ENCODE measurements at places on chromosomes 4 and X.

DNA sequence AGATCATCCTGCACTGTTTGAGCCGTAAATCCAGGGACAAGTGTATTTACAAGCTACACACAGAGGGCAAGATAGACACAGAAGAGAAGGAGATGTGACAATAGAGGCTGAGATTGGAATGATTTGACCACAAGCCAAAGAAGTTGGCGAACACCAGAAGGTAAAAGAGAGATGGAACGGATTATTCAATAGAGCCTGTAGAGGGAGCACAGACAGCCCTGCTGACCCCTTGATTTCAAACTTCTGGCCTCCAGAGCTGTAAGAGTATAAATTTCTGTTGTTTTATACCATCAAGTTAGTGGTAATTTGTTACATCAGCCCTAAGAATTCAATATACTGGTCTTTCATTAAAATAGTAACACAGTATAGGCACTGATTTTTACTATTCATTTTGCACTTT is 447.8 kb downstream of the FAT4 start:
- DNase-seq, result no peak

DNA sequence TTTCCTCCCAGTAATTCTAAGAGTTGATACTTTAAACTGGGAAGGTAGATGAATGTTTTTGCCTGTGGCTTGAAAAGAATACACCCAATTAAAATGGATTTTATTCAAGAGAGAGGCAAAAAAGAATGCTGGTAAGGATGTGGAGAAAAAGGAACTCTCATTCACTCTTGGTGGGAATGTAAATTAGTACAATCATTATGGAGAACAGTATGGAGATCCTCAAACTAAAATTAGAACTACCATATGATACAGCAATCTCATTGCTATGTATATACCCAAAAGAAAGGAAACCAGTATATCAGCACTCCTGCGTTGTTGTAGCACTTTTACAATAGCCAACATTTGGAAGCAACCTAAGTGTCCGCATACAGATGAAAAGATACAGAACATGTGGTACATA is 75.2 kb downstream of the ANKRD50 start:
- no peak for DNase-seq

- no peak for DNase-seq
Measured at GRCh38 chr4:175435381-175435783, 376.7 kb downstream of the GPM6A start.

DNA sequence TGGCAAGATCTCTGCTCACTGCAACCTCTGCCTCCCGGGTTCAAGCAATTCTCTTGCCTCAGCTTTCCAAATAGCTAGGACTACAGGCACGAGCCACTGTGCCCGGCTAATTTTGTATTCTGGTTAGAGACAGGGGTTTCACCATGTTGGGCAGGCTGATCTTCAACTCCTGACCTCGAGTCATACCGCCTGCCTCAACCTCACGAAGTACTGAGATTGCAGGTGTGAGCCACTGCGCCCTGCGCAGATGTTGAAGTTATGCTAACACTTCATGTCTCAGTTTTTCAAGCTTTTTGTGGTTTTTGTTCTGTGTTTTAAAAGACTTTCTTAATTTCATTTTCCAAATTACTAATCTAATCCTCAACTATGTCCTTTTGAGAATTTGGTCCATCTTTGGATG is 154.4 kb upstream of the TLL1 start:
- DNase-seq, result no peak

DNA sequence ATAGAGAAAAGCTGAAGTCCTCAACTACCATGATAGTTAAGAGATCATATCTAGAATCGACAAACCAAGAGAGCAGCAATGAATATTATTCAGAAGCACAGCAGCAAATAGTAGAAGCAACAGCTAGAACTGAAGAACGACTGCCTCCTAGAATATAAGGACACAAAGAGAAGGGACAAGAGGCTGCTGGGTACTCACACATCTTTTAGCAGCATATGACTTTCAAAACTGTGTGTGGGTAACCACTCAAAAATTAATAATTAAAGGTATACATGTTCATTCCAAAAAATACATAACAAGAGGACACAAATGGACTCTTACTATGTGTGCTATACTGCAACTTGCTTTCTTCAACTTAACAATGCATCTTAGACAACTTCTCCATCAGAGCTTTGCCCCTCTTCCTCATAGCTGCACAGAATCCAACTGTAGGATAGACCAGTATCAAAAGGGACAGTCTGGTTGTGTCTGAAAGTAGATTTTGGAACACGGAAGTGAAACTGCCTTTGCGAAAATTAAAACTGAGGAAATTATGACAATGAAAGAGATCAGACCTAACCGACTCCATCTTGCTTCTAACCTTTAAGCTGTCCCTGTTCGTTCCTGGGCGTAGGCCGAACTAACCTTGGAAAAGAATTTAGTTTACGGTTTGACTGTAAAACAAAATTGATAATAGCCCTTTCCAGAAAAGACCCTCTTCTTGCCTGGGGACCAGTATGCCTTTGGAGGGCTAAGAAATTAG is 125.7 kb downstream of the SH3KBP1 start:
- no peak for DNase-seq

DNA sequence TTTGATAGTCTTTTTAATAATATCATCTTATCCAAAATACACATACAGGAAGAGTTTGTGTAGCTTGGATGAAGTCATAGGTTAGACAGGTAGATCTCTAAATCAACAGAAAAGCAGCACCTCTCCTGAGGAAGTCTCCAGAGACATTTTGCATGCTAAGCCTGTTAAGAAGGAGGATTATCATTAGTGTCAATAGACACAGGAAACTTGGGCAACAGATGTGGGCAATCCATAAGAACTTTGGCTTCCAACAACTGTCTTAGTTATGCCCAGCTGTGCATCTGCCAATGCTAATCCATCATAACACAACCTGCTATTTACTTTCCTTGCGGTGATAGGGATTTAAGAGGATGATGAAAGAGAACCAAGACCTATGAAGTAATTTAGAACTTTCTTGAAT is 1052.6 kb downstream of the RPA4 start:
- no peak for DNase-seq

DNA sequence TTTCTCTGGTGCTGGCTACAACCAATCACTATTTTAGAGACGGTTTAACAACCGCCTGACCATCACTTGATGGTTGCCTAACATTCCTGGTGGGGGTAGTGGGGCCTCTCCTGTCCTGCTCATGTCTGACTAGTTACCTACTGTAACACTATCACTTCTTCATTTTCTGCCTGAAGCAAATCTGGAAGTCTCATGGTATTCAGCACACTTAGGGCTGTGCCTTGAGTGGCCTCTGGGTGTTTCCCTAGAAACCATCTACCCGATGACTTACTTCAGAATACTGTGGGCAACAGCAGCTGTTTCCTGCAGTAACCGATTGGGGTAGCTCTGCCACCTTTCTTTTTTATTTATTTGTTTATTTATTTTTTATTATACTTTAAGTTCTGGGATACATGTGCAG is 880.1 kb upstream of the INTU start:
- no peak for DNase-seq

DNA sequence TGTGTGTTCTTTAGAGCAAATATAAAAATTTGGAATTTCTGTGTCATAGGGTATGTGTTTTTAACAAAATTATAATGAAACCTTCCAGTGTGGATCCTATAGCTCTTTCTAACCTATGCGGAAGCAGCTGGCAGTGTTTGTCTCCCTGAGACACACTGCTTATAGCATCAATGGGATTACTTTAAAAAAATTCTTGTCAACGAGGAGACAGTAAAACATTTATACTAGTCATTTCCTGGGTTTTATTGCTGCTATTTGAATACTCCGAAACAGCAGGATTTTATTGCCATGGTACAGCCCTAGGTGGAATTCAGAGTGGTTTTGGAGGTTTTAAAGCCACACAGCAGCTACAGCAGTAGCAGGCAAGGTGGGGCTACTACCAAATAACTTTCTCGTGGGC is 145.1 kb upstream of the IL1RAPL2 start:
- no peak for DNase-seq

DNA sequence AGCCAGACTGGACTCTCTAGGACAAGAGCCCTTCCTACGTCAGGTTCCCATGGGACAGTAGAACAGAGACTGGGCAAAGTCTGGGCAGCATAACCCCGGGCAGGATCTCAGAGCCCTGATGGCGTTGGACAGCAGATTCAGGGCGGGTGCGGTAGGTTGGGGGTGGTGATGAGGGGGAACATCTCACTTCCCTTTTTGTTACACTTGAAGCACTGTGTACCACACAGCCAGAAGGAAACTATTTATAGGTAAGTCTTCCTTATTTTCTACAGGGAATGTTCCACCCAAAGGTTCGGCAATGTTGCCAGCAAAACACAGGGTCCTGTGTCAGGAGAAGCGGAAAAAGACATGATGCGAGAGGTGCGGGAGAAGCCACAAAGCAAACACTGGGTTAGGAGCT is 54.3 kb downstream of the TSC22D3 start:
- no peak for DNase-seq

- DNase-seq, result no peak
Measured at GRCh38 chr4:142480244-142480643, 365.9 kb downstream of the INPP4B start.

GRCh38 chr4:48858130-48858529 is 27.2 kb downstream of the OCIAD1 start:
- no peak for DNase-seq

DNA sequence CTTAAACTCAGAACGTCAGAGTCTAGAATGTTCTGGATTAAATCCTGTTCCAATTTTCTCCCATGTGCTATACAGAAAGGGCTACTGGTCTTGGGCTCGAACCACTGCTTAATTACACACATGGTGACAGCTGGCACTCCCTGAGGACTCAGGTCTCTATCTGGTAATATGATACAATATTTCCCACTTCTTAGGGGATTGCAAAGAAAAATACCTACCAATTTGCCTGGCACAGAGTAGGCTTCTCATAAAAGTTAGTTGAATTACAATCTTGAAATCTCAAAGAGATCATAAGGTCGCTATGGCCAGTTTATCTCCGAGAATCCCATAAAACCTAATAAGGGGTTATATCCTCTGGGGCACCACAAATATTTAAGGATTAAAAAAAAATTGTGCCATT is 8.6 kb downstream of the GPM6B start:
- no peak for DNase-seq

DNA sequence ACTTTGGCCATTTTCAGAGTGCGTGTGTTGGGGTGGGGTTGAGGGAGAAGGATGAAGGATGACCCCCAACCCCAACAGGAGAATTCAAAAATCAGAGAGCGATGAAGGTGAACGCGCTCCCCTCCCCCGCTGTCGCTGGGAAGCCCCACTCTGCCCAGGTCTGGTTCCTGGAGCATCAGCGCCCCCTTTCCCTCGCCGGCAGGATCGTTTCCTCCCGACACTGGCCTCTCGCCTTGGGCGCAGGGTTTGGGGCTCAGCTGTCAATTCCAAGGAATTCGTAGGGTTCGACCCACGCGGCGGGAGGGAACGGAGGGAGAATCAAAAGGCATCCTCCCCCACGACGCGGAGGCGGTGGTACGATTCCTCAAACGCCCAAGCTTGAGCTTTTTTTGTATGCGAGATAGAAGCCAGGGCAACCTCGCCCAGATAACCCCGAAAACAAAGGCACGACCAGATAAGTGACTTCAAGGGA is 1.0 kb upstream of the PDGFRA start:
- DNase-seq, result no peak

DNA sequence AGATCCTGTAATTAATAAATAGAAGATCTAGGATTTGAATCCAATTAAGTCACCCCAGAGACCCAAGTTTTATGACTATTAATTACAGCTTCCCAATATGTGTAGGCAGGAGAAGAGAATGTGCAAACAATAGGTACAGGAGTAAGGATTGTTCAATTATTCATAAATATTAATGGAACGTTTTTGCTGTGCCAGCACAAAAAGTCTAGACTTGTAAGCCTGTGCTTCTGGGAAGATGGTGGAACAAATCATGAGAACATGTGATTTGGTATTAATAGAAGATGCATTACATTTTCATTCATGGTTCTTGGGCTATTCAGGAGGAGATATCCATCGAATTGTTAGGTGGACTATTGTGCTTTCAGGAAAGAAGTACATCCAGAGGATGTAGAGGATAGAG is 1240.9 kb downstream of the STIM2 start:
- no peak for DNase-seq

DNA sequence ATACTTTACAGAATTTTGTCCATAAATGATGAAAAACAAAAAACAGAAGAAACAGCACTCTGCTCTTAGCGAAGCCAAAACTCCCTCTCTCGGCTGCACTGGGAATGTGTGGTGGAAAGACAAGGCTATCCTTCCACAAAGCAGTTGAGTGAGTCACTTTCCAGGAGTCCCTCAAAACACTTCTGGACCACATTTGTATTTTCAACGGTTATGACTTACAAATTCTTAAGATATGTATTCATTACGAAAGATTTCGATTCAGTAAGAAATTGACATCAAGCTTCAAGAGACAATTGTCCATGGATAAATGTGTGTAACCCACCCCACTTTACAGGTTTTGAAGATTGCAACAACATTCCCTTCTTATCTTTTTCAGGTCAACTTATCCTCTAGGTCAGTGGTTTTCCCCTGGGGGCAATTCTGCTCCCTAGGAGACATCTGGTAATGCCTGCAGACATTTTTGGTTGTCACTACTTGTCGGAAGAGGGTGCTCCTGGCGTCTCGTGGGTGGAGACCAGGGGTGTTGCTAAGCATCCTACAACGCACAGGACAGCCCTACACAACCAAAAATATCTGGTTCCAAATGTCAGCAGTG is 66.7 kb upstream of the MTNR1A start:
- no peak for DNase-seq

- DNase-seq, result no peak
Measured at GRCh38 chrX:72461288-72461687, 111.4 kb downstream of the HDAC8 start.

DNA sequence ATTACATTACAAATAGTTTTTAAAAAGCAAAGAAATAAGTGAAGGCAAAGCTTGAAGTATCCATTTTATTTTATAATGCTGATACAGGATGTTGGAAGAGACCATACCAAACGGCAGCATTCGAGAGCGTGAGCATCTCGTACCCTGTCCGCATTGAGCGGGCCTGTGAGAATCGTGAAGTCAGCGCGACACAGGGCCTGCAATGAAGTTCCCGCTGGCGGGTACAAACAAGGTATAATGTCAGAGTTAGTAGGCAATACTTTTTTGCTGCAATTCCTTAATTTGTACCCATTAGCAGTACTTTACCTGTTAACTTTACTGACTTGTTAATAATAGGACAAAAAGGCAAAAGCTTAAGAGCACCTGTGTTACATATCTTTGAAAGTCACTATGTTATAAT is 19.0 kb downstream of the HNRNPD start:
- DNase-seq, result no peak

DNA sequence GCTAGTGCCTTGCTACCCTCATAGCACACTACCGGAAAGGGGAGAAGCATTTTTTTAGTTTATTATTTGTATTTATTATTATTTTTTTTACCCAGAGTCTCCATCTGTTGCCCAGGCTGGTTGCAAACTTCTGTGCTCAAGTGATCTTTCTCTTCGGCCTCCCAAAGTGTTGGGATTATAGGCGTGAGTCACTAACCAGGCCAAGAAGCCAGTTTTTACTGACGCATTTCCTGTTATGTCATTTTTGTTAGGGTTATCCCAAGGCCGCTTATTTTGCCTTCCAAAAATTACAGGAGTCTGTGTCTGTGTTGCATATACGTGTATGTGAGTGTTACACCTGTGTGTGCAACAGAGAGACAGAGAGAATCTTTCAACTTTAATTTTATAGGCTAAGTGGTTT is 404.5 kb downstream of the GBA3 start:
- no peak for DNase-seq

All from Caki2 (cell line).